NCI-H1092 treated with DMSO at 0.1 percent for 48 hours (cell line): ENCODE measurements at places on chromosomes 5 and 9.

DNA sequence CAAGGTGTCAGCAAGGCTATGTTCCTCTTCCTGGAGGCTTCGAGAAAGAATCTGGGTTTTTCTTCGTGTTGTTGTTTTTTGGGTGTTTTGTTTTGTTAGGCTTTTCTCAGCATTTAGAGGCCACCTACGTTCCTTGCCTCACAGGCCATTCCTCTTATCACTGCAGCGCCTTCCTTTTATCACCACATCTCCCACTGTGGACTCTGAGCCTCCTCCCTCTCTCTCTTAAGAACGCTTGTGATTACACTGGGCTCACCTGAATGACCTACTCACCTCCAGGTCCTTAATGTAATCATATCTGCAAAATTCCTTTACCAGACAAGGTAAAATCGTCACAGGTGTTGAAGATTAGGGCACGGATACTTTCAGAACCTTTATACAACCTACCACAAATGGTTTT lies 340.8 kb downstream of the DTWD2 start:
- no peak for DNase-seq

DNA sequence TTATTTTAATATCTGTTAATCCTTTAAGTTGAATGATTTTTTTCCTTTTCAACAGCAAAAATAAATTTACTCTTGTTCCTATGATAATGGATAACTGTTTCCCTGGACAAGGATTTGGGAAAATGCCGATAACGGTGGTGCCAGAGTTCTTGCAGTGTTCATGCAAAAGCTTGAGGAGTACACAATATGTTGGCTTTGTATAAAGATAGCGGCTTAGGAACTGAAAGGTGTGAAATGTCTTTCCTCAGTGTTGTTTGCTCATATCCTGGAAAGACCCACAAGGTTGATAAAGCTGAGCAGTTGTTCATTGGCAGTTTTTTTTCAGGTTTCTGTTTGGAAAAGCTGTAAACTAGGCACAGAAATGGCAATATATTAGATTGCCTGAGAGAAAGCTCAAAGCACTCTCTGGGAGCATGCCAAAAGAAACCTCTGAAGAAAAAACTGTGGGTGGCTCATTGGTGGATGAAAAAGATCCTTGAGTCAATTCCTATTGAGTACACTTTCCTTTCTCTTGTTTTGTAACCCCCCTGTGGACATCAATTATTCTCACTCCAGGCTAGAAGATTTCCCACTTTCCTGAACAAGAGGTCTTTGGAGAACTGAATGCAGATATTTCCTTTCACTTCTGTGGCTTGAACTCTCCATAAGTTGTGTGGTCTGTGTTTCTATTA lies 117.2 kb upstream of the RGMB start:
- DNase-seq, result no peak

- no peak for DNase-seq
Measured at GRCh38 chr9:94882966-94883641, 156.6 kb downstream of the AOPEP start.

- no peak for DNase-seq
Measured at GRCh38 chr5:11527652-11528349, 376.4 kb downstream of the CTNND2 start.

DNA sequence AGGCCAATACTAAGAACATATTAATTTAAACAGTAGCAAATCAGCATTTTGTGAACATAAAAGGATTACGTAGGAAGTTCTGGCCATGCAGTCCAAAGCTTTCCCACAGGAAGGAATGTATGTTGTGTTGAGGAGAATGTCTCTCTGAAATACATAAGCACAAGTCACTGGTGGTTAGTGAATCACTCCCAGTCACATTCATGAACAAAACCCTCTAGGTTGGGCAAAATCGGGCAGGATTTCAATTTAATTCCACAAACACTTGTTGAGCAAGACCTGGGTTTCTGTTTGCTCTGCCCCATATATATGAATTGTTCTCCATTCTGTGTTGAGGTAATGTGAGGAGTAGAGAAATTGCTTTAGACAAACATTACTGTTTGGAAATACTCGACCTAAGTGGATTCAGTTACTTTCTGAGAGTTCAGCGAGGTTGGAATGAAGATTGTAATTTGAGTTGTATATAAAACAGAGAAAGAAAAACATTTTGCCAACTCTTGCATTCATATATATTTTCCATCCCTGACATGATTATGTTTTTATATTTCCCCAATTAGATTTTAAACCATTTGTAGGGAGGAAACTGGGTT lies 127.6 kb upstream of the RPS23 start:
- peak; percentile 24 for DNase-seq

- DNase-seq, result no peak
Measured at GRCh38 chr9:100580257-100580656, 2.4 kb downstream of the CAVIN4 start.

- DNase-seq, result no peak
Measured at GRCh38 chr9:111094433-111094924, 56.2 kb upstream of the LPAR1 start.

DNA sequence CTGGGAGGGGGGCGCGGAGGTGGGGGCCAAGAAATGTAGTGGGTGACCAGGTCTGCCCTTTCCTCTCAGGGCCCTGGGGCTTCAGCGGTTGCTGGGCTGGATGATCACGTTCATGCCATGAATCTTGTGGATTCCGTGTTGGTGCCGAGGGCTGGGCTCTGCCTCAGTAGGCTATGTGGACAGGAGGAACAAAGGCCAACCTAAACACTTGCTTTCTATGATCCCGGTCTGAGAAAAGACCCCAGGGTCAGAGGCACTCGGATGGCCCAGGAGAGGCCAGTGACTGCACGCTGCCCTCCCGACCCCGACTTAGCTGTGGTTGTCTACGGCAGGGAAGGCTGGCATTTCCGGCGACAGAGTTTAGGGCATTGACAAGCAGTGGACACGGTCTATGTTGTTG lies 26.6 kb downstream of the PHF2 start:
- DNase-seq, result no peak
